ENCODE measurements at places on chromosomes 7 and 10.

DNA sequence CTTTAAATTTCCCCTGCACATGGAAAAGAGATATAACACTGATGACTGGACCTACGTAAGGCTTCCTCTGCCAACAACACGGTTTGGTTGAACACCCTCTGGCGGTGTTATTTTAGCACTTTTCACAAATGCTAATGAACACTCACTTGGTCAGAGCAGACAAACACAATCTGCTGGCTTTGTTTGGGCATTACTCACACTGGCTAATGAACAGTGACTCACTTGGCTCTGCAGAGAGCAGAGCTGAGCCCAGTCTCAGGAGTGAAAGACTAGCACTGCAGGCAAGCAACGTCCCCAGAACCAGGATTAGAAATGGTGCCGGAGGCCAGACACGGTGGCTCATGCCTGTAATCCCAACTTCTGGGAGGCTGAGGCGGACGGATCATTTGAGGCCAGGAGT lies 430.8 kb downstream of the PLXNA4 start:
- no peak for DNase-seq

GRCh38 chr7:135102372-135102771 lies 45.5 kb upstream of the TMEM140 start:
- DNase-seq, result no peak

GRCh38 chr10:121783782-121784372 lies 144.0 kb downstream of the ATE1 start:
- DNase-seq, result no peak

DNA sequence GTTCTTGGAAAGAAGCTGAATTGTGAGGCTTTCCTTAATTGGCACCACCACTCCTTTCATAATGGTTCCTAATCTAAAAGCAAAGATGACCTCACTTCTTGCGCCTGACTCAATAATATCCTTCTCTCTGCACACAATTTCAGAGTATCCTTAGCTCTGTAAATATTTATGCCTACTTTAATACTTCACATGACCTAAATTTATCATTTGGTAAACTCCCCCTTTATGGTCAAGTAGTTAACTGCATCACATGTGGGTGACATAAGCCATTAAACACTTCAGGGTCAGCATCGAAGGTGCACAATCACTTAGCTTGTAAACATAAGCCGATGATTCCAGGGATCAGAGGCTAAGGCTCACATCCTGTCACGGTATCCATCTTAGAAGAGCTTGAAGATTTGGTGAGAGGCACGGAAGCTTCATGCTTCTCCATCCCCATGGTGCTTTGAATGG lies 7.3 kb upstream of the RHOBTB1 start:
- no peak for DNase-seq

DNA sequence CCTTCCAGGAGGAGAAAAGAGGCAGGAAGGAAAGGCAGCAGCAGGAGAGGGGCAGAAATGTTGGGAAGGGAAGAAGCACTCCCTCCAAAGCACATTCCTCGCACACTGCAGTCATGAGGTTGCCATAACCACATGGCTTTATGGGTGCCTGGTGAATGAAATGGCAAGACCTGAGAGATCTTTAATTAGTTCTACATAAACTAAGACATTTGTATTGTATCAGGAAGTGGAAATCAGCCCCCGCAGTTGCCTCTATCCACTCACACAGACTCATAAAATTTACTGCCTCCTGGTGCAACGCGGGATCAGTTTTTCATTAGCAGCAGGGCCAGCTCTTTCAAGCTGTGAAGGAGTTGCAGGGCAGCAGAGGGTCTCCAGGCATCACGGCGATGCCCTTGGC lies 106.4 kb downstream of the COL13A1 start:
- no peak for DNase-seq

GRCh38 chr10:12529976-12530375 lies 180.6 kb downstream of the CAMK1D start:
- DNase-seq, result no peak

DNA sequence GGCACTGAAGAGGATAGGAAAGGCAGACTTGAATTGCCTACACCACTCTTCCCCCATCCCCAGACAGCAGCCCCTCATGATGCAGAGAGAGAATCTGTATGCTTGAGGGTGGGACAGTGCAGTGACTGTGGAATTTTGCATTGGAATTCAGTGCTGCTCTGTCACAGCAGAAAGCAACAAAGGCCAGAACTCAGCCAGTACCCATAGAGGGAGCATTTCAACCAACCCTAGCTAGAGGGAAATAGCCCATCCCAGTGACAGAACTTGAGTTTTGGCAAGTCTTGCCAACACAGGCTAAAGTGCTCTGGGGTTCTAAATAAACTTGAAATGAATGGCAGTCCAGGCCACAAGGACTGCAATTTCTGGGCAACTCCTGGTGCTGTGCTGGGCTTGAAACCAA lies 80.4 kb downstream of the TES start:
- DNase-seq, result no peak

- DNase-seq, result no peak
These were observed 101.0 kb downstream of the HERPUD2 start for GRCh38 chr7:35593899-35594298.

DNA sequence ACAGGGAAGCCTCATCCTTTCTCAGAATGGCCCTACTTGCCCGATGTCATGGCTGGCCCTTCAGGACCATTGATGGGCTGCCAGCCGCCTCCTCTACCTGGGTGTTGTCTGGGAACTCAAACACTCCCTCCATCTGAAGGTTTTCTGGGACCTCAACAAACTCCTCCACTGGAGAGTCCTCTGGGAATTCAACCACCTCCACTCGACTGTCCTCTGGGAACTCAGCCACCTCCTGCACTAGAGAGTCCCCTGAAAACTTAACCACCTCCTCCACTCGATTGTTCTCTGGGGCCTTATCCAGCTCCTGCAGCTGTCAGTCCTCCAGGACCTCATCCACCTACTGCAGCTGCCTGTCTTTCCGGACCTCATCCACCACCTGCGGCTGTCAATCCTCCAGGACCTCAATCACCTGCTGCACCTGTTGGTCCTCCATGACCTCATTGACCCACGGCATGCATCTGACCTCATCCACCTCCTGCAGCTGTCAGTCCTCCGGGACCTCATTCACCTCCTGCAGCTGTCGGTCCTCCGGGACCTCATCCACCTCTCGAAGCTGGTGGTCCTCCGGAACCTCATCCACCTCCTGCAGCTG lies 37.1 kb downstream of the MAT1A start:
- DNase-seq, result no peak

DNA sequence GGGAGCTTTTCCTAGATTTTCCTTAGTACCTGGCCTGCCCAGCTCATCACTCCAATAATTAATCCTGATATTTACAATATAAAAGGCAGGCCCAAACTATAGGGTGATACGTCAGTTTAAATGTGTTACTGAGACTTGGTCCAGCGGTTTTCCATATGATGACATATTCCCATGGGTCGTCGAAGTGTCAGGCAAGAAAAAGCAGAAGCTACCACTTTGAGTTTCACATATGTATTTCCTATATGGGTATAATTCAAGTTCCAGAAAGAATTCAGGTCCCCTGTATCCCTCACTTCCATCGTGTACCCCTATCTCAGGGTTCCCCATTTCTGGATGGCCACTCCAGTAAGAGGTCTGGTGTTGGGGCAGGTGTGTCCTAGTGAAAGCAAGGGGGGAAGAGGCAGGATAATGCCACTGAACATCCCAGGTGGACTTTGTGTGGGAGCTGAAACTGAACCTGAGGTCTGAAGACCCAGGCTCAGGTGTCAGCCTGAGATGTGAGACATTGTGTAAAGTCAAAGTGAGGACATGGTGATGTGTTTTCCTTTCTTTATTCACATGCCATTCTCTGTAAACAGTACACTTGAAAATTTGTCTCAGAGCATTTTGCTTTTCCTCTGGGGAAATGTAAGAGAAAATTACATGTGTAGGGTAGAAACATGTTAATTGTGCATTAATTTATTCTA lies 167.8 kb downstream of the PLXDC2 start:
- no peak for DNase-seq

DNA sequence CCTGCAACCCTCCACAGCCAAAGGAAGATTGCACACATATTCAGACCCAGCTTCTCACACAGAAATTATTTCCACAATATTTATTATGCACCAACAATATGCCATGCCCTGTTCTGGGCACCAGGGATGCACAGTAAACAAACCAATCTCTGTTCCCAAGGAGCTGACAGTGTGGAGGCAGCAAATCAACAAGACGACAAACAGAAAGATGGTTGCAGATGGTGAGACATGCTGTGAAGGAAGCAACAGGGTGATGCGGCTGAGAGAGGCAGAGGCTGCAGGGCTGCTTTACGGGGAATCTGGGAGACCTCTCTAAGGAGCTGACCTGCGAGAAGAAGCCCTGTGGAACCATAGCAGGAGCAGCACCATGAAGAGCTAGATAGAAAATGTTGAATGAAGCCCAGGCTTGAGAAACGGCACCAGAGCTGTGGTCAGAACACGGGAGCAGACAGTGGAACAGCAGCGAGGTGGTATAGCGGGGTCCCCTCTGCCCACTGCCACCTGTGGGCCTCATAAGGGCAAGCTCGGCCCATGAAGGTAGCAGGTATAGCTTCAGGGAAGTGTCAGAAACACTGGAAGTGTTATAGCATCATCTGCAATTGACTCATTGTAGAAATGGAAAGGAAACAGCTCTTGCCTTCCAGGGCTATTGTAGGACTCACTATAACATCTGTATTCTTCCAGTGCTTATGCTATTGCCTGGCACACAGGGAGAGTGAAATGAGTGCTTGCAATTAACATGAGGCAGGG lies 17.4 kb downstream of the RBP3 start:
- DNase-seq, result no peak

- no peak for DNase-seq
These were observed 1.0 kb downstream of the UBTD1 start for GRCh38 chr10:97499561-97500296.

DNA sequence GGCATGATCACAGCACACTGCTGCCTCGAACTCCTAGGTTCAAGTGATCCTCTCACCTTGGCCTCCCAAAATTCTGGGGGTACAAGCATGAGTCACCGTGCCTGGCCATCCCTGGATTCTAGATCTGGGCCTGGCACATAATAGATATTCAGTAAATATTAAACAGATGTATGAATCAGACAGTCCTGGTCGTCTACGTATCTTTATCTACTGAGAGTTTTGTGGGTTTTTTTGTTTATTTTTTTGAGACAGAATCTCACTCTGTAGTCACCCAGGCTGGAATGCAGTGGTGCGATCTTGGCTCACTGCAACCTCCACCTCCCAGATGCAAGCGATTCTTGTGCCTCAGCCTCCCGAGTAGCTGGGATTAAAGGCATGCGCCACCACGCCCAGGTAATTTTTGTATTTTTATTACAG lies 24.3 kb upstream of the ITGB1 start:
- DNase-seq, result no peak

DNA sequence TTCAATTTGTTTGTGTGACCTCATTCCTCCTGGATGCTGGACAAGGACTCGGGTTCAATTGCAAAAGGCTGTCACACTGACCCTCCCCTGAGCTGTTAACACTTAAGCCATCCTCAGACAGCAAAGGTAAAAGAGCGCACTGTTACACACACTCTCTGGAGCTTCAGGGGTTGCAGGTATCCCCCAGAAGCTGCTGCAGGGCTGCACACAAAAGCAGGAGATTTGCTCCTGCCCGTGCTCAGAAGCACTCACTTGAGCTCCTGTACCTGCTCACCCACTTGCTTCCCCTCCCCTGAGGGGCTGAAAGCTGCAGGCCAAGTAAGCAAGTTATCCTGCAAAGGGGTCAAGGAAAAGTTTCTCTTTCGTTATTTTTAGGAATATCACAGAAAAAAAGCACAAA lies 886.2 kb upstream of the ZWINT start:
- no peak for DNase-seq

GRCh38 chr10:131514454-131514853 lies 202.9 kb upstream of the TCERG1L start:
- no peak for DNase-seq

- DNase-seq, result no peak
These were observed 130.2 kb downstream of the OAT start for GRCh38 chr10:124288486-124288885.

DNA sequence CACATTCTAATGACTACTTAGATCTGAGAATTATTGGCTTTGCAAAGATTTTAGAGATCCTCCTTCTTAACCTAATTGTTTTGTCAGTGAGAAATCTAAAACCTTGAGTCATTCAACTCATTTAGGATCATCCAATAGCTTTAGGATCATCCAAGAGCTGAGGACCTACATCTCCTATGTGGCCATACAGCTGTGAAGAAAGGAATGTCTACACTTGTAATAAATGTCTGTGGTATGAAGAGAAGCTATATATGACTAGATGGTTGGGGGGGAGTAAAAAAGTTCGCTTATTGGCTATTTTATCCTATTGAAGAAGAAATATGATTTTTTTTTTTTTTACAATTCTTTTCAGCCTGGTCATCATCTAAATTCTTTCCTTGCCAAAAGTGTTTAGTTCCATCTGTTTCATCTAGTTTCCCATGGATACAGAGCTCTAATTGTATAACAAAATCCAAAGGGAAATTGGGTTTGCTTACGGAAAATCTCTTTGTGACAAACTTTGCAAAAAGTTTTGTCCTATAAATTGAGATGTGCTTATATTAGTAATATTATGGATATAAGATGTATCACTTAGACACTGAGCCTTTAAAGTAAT lies 196.7 kb downstream of the PRKG1 start:
- no peak for DNase-seq

- DNase-seq, result no peak
These were observed 23.3 kb upstream of the STEAP2 start for GRCh38 chr7:90188281-90188680.

GRCh38 chr7:148159331-148159730 lies 431.2 kb upstream of the C7orf33 start:
- DNase-seq, result no peak

DNA sequence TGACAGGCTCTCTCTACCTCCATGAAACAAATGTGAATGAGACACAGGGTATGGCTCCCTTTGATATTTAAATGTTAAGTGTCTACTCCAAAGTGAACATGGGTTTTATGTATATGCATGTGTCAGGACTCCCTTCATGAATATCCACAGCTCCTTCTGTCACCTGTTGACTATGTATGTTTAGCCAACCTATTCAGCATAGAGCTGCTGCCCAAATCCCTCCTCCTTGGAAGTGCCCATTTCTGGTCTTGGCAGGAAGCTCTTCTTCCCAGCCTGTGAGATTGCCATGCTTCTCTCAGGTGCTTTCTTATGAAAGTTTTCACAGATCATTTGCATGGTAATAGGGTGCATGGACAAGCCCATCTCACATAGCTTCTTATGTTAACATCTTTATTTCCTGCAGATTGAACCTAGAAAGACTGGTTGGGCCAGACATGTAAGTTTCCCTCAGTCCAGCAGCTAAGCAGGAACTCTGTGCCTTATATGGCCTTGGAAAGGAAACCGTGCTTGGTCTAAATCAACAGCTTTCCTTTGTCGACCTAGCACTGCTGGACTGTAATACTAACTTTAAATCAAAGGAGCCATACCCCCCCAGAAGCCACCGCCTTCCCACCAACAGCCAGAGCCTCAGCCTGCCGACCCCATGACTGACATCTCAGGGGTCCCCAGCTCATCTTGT lies 288.9 kb downstream of the ADARB2 start:
- DNase-seq, result no peak

Data from stimulated activated CD4-positive, alpha-beta T cell treated with anti-CD3 and anti-CD28 coated beads, Interleukin-12 subunit alpha, Interleukin-12 subunit beta, amount 100 ng/mL, for 48 hours (primary cell).